Activated CD4-positive, alpha-beta T cell treated with anti-CD3 and anti-CD28 coated beads, Interleukin-2, amount 50 U/mL, for 1 hour (primary cell): ENCODE measurements at places on chromosomes 12 and 14.

DNA sequence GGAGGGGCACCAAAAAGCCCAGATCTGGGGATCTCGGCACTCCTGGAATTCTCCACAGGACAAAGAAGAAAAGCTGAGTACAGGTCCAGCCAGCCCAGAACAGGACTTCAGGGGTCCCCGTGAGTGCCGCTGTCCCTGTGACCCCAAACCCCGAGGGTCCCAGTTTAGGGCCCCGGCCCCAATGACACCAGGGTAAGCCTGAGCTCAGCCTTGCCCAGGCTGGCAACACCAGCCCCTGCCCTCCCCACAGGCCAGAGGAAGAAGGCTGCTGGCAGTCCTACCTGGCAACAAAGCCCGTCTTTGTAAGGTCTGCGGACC is 1.8 kb downstream of the CDK2AP1 start:
- no peak for DNase-seq

DNA sequence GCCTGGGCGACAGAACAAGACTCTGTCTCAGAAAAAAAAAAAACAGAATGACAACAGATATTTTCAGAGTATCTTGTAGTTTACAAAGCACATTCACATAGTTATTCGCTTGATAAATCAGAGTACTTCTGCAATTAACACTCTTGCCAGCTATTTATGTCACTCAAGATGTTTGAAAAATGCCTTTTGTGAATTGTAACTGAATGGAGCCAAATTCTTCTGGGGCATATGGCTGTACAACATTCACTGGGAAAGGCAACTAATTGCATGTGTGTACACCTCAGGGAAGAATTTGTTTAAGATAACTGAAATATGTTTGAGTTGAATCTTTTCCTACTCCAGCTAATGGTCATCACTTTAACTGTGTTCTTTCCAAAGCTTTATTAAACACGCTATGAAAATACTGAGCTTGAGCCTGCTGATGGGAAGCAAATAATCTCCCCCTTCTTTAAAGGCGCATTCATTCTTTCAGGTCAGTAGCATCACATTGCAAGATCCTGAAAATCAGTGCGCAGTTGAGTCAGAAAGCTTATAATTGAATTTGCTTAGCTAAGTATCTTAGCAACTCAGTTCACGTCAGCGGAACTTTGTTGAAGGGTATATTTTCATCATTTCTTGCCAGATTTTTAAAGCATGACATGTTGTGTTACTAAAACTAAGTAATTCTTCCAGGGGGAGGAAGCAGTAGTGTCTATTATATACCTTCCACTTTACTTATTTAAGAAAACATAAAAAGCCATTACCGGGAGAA is 66.6 kb downstream of the SINHCAF start:
- no peak for DNase-seq

DNA sequence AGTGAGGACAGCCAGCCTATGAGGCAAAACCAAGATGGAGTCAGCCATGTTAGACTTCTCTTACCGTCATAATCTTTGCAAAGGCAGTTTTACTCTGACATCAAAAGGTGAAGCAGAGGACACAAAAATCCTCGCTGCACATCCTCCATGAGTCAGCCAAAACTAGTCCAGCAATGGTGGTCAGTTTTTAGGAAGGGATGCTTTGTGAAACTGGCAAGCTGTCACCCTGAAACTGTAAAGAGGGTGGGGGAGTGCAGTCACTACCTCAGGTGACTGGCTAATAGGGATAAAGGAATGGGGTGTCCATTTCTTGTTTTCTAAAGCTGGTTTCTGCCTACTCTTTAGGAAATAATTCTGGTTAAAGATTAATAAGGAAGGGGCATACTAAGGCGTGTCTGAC is 5.4 kb upstream of the CIPC start:
- no peak for DNase-seq

DNA sequence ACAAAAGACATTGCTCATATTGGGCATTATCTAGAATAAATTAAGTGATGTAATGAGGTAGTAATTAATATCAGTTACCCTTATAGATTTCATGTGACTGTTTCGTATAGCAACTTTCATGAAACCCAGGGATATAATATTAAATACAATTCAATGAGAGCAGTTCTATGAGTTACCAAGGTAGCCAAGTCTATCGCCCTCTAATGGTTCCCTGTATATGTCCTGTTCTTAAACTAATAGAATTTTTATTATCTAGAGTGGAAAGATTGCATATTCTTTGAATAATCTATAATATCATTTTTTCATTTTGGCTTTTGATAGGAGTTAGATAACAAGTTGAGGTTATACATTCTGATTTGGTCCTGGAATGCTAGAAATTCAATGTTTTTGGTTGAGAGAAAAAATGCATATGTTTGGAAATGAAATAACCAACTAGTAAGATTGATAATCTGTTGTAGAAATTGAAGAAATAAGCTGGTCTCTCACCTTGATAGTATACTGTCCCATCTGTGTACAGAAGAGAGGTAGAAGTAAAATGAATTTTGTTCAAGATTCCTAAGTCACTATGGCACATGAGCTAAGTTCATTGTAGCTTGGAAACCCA is 59.7 kb downstream of the SCFD1 start:
- no peak for DNase-seq

DNA sequence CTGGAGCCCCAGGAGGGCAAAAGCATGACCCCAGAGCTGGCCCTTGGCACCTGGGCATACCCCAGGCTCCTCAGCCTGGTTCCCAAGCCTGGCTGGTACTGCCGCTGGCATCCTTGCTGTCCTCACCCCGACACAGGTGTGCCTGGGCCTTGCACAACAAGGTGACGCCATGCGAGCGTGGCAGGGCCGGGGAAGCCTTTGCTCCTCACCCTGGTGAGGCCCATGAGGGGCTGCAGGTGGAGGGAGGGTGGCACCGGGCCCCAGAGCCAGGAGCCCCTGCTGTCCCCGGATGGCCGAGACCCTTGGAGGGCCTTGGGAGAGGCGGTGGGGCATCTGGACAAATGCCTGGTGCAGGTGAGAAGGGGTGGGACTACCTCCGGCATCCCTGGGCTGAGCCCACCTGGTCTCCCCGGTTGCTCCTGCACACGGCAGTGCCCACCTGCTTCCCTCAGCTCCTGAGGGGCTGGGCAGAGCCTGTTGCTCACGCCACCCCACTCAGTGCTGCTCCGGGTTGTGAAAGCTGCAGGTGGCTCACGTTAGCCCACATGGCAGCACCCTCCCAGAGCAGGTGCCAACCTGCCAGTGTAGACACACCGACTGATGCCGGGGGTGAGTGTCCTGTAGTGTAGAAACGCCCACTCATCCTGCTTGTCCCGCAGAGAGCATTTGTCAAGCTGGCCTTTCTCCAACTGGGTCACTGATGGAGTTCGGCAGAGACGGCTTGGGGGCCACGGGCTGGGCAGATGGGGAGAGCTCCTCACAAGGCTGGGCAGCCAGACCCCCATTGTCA is 24.6 kb upstream of the KIF26A start:
- DNase-seq = no peak

DNA sequence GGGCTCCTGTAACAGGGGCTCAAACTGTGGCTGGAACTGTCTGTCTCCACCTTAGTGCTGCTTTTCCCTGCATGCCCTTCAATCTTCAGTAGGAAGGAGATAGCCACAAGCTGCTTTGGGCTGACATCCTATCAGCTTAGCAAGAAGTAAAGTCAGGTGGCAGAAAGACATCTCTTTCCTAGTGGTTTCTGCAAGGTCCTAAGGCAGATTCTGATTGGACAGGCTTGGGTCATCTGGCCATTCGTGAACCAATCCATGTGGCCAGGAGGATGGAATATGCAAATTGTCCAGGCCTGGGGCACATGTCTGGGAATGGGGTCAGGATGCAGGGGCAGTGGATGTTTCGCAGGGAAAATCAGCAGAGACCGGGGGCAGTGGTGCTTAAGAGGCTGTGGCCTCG is 5.2 kb downstream of the RITA1 start:
- no peak for DNase-seq

GRCh38 chr12:109047081-109047805 is 5.1 kb upstream of the USP30 start:
- DNase-seq = no peak

GRCh38 chr12:62438098-62438692 is 28.4 kb upstream of the MON2 start:
- peak; percentile 41 for DNase-seq

- DNase-seq = no peak
These were observed 123.4 kb upstream of the CPSF6 start for GRCh38 chr12:69115951-69116350.

DNA sequence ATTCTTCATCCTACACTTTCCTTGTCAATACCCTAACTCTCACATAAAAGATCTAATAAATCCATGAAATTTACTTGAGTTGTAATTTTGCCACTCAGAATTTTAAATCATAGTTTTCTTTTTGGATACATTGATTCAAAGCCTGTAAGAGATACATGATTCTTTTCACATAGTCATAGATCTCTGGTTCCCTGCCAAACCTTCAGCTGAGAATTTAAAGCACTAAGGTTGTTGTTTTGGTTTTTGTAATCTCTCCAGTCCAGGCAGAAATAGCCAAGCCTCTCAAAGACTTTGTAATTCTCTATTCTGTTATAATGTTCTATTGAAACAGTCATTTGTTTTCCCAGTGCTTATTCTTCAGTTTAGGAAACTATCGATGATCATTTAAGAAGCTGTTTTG is 273.9 kb downstream of the TRHDE start:
- no peak for DNase-seq

DNA sequence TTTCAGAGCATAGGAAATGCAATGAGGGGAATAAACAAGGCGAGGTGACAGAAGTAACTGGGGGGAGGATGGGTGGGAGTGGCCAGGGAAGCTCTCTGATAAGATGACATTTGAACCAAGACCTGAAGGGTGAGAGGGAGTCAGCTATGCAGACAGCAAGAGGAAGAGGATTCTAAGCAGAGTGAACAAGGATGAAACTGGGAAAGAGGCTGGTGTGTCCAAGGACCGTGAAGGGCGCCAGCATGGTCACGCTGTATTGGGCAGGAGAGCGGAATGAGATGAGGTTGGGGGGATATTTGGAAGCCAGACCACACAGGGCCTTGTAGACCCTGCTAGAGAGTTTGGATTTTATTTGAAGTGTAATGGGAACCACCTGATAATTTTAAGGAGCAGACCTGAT is 10.5 kb upstream of the PPP1R1A start:
- no peak for DNase-seq

DNA sequence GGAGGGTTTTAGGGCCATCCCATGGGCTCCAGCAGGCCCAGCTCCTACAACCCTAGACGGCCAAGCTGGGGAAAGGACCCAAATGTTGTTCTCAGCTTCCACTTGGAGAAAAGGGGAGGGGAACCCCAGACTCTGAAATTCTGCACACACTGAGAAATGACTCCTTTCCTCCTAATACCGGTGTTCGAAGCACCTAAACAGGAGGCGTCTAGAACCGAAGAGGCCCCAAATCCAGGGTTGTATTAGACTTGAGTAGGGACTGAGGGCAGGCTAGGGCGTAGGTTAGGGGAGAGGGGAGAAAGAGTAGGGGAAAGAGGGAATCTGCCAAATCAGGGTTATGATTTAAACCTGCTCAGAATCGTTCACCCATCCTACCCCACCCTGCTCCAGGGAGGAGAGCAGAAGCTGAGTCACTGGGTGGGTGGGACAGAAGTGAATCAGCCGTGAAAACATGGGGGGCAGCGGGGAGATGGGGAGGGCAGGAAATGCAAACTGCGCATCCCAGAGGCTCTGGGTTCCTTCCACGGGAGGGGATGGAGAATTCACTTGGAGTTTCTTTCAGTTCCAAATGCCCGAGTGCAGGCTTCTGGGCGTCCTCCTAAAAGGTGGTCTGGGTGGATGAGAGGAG is 1.0 kb downstream of the IGFBP6 start:
- DNase-seq = no peak
